ENCODE measurements at places on chromosomes 7 and 10. TPM values are rescaled to one million over a fixed set of nuclear protein-coding genes. Genes with fewer than 3 reads are reported as not detected.

Gene GPR37
- 14.6 TPM for polyA plus RNA-seq

Gene CCDC136
- 28.8 TPM for polyA plus RNA-seq

Gene PWWP2B
- 5.7 TPM for polyA plus RNA-seq

Gene SPDYE2
- polyA plus RNA-seq = 13.2 TPM

Gene COL26A1
- 0.50 TPM for polyA plus RNA-seq

Gene NPTX2
- polyA plus RNA-seq = 9.5 TPM

Gene CCL24
- not detected for polyA plus RNA-seq

Gene SAP25
- polyA plus RNA-seq = 3.8 TPM

Gene MAGI2
- polyA plus RNA-seq = 5.0 TPM

DNA sequence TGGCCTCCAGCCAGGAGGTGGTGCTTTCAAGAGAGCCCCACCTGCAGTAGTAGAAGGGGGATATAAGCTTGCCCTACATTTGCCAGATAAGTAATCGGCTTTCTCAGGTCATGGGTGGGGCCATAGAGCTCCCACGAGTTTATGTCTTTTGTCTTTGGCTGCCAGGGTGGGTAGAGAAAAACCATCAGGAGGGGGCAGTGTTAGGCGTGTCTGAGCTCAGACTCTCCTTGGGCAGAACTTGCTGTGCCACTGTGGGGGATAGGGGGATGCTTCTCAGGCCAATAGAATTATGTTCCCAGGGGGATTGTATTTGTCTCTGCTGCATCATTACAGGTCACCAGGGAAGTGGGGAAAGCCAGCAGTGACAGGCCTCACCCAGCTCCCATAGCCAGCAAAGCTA lies 12.3 kb upstream of the MRPS33 start:
- no peak for DNase-seq

- peak; percentile 88 for DNase-seq
These were observed 40.3 kb downstream of the FAM53B start for GRCh38 chr10:124703778-124704427.

- DNase-seq = no peak
These were observed 114.4 kb downstream of the MICU1 start for GRCh38 chr10:72511459-72511858.

DNA sequence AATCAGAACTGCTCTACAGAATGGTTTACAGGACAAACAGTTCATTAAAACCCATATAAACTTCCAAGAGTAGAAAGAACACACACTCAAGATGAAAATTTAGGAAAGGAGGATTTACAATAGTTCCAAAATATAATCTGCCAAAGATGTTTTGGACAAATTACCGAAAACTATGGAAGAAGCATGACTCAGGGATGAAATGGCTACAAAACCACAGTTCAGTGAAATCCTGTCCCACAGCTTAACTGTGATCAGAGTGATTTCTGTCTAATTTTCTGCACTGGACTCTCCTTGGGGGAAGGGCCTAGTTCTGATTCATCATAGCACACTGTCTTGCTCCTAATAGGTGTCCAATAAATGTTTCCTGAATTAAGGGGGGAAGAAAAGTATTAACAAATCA lies 82.2 kb downstream of the HIPK2 start:
- DNase-seq = no peak

DNA sequence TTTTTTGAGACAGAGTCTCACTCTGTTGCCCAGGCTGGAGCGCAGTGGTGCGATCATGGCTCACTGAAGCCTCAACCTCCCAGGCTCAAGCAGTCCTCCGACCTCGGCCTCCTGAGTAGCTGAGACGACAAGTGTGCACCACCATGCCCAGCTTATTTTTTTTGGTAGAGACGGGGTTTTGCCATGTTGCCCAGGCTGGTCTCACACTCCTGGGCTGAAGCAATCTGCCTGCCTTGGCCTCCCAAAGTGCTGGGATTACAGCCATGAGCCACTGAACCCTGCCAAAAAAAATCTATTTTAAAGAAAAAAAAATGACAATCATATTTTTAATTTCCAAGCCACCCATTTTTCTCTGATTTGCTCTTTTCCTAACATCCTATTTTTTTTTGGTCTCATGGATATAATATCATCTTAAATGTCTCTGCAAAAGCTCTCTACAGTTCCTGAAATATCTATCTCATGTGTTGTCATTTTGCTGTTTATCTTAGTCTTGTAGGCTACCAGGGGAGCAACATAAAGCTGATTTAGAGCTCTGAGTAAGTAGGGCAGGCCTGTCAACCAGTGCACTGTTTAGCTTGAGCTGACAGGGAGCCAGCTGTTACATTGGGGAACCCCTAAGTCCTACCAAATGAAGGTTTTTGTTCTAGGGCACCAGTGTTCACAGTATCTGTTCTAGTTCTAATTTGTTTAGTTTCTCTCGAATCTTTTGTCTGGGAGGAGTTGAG lies 29.9 kb upstream of the HBP1 start:
- no peak for DNase-seq

DNA sequence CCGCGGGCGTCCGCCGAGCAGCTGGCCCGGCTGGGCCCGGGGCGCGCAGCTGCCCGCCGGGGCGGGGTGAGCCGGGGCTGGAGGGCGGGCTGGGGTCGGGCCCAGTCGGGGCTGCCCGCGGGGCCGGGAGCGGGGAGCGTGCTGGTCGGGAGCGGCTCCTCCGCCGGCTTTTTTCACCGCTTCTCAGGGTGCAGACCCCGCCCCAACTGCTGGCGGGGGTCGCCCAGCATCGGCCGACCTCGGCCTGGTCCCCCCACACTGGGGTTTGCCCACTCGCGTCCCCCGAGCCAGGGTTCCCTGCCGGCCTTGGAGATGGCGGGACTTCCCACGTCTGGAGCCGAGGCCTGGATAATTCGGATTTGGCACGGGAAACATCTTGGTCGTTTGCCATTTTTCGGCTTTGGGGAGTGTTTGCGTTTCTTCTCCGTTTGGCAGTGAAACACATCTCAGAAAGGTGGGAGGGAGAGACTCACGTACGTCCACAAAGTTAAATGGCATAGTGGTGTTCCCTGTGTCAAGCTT lies 432 bp downstream of the TMEM248 start:
- DNase-seq = peak; percentile 28

- DNase-seq = no peak
These were observed 497.4 kb downstream of the RPS24 start for GRCh38 chr10:78531088-78531487.

- DNase-seq = no peak
These were observed 17.8 kb downstream of the NAPEPLD start for GRCh38 chr7:103130901-103131624.

- DNase-seq = no peak
These were observed 504.4 kb downstream of the TCERG1L start for GRCh38 chr10:130807096-130807495.

DNA sequence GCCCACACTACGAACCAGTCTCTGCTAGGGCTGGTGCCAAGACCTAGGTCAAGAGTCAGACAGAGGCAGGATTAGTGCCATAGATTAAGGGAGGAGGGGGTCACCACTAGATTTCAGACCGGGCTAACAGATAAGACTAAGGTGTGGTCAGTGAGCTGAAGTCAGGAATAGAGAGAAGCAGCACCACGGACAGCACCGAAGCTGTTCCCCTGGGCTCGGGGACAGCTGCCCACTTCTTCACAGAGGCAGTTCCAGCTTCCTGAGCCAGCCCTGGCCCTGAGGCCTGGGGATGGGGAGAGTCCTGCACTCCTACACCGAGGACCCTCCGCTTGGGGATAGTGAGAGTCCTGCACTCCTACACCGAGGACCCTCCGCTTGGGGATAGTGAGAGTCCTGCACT lies 11.2 kb upstream of the JAKMIP3 start:
- DNase-seq = peak; percentile 23

DNA sequence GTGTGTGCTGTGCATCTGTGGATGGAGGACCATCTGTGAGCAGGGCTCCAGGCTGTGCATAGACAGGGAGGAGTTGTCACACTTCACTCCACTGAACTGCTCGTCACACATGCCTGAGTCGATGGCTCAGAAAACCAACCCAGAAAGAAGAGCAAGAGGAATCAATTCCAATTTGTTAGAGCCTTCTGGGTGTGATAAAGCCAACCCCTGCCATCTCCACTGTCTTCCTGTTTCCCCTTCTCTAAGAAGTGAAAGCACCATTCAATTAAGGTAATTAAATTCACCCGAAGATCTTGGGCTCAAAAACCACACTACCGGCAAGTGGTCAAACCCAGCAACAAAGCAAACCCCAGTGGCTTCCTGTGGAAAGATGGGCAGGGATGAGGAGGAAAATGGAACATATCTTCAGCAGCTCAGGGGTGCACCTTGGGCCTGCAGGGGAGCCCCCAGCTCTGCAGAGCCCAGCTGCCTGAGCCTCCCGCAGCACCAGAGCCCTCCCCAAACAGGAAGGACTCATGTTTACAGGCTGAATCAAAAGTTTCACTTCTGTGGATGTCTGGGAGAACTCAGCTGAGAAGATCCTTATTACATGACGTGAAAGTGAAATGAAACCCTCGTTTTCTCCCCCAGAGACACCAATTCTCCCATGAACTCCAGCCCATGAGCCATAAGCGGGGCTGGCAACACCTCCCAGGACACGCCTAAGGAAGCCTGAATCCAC lies 10.9 kb downstream of the C10orf71 start:
- DNase-seq = no peak

DNA sequence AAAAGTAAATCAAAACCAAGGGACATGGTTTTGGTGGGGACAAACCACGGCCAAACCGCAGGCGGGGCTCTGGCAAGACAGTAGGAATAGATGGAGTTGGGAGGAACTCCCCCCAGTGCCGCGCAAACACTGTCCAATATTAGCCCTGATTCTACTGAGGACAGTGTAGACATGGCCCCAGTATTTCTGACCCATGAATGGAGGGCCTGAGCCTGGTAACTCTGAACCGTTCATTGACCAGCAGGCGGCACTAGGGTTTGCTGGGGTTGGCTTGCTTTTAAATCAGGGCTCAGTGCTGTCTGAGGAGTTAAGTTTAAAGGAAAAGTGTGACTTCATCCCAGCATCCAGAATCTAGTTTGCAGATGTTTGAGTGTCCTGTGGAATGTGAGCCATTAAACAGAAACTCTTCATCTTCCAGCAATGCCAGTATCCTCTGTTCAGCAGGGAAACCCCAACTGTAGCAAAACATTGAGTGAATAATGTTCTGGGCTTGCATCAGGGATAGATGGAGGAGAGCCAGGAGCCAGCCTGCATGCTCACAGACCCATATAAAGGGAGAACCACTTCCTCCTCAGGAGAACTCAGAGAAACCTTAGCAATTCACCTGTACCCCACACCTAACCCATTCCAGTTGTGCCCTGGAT lies 147.4 kb upstream of the PRSS58 start:
- DNase-seq = no peak

DNA sequence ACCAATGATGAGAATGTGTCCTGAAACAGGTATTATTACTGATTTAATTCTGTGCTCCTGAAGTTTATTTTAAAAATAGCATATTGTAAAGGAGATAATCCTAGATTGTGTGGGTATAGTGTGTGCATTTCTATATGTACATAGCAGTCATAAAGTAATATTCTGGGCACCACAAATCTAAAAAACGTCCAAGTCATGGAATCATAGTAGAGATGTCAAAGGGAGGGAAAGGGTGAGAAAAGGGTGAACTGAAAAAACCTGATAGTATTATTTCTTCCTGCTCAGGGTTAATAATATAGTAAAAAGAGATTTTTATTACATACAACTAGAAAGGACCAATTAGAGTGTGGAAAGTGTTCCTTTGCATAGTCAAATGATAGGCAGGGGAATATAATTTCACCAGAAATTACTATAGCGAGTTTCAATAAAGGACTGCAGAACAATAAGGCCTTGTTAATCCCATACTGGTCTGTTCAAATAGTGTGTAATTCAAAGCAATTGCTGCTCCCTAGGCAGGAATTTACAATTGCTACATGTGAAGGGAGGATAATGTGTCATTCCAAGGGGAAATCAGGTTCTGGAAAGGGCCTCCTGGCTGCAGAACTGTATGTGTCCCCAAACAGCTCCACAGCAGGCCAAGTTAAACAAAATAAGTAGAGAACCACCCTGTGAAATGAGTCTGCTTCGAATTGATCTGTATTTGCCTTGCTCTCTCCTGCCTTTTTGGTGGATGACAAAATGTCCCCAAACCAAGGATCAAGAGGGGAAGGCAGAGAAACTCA lies 42.5 kb upstream of the KMT2E start:
- peak; percentile 50 for DNase-seq

DNA sequence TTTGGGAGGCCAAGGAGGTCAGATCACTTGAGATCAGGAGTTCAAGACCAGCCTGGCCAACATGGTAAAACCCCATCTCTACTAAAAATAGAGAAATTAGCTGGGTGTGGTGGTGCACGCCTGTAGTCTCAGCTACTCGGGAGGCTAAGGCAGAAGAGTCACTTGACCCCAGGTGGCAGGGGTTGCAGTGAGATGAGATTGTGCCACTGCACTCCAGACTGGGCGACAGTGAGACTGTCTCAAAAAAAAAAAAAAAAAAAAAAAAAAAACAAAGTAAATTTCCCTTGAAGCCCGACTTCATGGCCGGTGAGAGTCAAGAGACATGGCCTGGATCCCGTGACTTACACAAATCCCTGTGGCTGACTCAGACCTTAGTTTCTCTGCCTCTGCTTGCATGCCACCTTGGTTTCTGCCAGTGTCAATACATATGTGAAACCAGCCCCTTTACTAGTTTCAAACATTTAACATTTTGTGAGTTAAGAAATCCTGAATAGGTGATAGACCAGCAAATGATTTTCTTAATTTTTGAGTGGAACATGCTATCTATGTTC lies 62.8 kb downstream of the ZEB1 start:
- DNase-seq = no peak

- DNase-seq = no peak
These were observed 155.5 kb upstream of the IGFBP3 start for GRCh38 chr7:46076527-46076926.

DNA sequence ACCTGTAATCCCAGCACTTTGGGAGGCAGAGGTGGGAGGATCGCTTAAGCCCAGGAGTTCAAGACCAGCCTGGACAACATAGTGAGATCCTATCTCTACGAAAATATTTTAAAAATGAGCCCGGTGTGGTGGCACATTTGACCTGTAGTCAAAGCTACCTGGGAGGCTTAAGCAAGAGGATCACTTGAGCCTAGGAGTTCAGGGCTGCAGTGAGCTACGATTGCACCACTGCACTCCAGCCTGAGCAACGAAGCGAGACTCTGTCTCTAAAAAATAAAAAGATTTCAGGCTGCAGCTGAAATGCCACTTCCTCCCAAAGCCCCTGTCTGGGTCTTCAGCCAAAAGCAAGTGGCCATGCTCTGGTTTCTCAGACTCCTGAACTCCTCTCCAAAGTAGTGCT lies 38.7 kb upstream of the CARD11 start:
- DNase-seq = no peak

GRCh38 chr10:127855976-127856375 lies 36.8 kb downstream of the CLRN3 start:
- DNase-seq = no peak

DNA sequence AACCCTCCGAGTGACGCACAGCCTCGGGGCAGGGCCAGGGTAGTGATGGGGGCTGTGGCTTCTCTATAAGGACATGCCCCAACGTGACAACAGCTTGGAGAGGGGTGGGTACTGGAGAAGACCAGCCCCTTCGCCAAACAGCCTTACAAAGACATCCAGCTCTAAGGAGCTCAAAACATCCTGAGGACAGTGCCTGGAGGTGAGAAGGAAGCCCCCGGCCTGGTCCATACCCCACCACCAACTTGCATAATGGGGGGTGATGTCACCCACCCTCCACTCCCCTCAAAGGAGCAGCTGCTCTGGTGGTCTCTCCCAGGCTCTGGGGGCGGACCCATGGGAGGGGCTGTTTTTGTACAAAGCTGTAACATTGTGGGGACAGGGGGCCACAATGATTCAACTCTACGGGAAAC lies 15.1 kb downstream of the PRSS2 start:
- no peak for DNase-seq
